ENCODE measurements at places on chromosomes 4 and X.
A peak's percentile ranks its signal among the peaks of the same experiment; 100 is the strongest.

DNA sequence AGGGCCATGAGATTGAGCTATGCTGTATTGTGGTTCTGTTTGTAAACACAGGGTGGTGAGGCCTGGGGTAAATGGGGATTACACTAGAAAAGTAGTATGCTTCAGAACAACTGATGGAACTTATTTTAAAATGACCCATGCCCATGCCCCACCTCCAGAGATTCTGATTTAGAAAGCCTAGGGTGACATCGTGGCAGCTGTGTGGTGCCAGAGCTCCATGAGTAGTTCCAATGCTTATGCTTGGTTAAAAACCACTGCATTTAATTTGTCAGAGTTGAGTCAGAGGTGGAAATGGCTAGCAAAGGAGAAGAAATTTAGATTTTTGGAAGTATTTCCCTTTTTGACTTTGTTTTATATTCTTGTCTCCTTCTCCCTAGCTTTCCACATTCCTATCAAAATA lies 63.4 kb upstream of the PDE5A start:
- DNase-seq = peak; percentile 45

DNA sequence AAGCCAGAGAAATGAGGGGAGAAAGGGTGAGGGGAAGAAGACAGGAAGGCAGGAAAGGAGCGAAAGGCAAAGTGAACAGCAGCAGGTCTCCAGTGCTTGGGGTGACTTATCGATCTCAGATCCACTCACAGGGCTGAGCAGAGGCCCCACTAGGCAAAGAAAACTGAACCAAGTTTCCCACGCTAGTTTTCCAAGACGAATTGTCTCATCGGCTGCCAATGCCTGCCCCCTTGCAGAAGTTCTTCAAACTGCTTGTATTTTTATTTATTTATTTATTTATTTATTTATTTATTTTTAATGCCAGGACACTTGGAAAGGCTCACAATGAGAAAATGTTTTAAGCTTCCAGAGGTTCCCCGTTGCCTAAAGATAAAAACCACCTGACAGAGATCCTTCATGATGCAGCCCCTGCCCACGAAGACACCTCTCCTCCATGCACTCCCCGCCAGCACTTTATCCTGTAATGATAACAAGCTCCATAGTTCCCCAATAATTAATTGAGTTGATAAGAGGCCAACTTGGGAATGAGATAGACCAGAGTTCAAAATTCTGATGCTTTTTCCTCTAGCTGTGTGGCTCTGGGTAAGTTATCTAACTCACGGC lies 43.2 kb downstream of the QDPR start:
- DNase-seq = peak; percentile 51

DNA sequence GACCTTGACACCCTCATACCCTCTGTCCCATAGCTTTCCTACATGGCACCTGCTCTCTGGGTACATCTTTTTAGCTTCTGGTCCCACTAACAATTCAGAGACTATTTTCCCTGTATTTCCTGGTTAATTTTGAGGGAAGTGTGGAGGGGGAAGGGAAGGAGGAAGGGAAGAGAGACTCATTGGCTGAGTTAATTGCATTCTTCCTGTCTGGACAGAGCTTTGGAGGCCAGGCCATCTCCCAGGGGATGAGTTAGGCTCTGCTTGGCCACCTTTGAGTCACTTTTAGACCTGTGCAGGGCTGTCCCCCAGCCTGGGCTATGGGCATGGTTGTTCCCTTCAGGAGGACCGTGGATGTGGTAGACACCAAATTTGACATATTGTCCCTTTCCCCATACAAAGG lies 167.9 kb upstream of the PGRMC2 start:
- DNase-seq = no peak

DNA sequence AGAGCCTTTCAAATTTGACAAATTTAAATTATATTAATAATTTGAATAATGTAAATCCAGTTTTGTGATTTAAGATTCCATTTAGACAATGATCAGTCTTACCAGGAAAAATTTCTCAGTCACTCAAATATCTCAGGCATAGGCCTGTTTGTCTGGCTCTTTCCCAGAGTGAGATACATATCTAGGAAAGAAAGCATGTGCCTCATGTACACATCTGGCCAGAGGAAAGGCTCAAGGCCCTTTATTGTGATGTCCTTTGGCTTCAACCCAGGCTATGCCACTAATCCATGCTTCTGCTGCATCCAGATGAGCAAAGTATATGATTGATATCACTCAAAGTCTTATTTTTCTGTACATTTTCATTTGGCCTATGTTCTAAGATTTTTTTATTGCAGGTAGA lies 473.3 kb upstream of the ADGRL3 start:
- DNase-seq = peak; percentile 14

GRCh38 chr4:62619971-62620370 lies 1419.8 kb downstream of the ADGRL3 start:
- no peak for DNase-seq

GRCh38 chrX:128653524-128654060 lies 601.4 kb upstream of the ACTRT1 start:
- DNase-seq = no peak

GRCh38 chrX:36684053-36684452 lies 324.1 kb upstream of the FAM47C start:
- DNase-seq = no peak

GRCh38 chr4:174324236-174324635 lies 40.5 kb downstream of the CEP44 start:
- peak; percentile 61 for DNase-seq

DNA sequence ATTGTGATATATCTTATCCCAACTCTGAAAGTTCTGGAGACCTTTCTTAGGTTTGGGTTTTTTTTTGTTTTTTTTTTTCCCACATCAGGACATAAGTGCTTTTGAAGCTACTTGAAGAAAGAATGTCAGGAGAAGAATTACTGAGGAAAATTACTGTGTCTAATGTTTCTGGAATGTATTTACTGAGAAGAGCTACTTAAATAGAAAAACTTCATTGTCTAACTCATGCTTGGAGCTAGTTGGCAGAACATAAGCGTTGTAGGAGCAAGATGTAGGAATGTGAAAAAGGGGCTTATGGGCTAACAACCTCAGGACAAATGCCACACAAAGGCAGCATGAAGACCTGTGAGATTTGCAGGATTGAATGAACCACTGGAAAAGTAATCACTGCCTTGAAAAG lies 166.6 kb upstream of the GLRA2 start:
- peak; percentile 83 for DNase-seq

DNA sequence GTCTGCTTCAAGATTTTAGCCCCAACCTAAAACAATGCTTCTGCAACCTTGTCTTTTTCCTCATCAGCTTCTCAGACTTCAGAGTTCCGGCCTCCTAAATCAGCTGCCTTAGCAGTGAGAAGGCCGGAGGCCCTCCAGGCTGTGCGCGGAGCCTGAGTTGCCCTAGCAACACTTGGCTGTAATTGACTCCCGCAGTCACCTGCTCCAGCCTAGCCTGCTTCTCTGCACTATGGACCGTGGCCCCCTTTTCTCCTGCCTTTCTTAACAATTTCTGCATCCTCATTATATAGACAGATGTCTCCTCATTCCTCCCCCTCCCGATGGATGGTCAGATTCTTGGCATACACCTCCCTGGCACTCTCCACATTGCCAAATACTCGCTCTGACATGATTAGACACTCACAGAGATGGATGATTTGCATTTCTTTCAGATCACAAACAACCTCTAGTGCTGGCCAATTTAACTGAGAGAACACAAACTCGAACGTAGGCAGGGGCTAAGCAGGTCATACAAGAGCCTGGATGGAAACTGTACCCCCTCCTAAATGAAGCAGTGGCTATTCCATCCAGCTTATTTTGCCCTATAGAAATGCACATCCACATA lies 9.5 kb upstream of the HUWE1 start:
- no peak for DNase-seq

DNA sequence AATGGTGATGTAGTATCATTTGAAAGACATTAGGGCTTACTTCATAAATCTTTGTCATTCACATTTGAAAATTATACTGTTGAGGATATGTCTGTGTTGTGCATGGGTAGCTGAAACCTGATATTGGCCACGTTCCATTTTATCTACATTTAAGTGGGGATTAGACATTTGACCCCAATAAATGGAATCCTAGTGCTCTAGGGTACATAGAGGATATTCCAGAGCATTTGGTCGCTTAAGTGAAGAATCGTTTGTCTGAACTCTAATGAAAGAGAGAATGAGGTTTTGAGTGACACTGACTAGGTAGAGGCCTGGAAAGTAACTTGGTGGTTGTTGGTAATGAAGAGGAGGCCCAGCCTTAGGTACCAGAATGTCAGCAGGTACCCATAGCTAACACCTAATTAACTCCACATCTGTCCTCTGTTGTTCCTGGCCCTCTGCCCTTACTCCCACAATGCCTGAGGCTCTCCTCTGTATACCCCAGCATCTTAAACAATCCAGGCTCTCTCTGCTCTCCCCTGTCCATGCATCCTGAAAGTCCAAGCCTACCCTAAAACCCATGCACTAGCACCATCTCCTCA lies 299.5 kb upstream of the KLF3 start:
- no peak for DNase-seq

- no peak for DNase-seq
Observed at GRCh38 chr4:17934286-17934685, 87.3 kb downstream of the LCORL start.

- no peak for DNase-seq
Observed at GRCh38 chr4:112377594-112378242, 80.5 kb downstream of the ALPK1 start.

GRCh38 chrX:86407371-86407770 lies 259.1 kb downstream of the DACH2 start:
- no peak for DNase-seq

Data from fibroblast of upper back skin (primary cell).